ENCODE measurements at places on chromosomes 1 and 21.
A peak's percentile ranks its signal among the peaks of the same experiment; 100 is the strongest.

GRCh38 chr1:65440915-65441314, 20.4 kb downstream of the LEPR start:
- DNase-seq = no peak

- no peak for DNase-seq
Measured at GRCh38 chr1:245752561-245752960, 597.8 kb downstream of the KIF26B start.

- DNase-seq = no peak
Measured at GRCh38 chr1:225435487-225435886, 7.6 kb upstream of the LBR start.

DNA sequence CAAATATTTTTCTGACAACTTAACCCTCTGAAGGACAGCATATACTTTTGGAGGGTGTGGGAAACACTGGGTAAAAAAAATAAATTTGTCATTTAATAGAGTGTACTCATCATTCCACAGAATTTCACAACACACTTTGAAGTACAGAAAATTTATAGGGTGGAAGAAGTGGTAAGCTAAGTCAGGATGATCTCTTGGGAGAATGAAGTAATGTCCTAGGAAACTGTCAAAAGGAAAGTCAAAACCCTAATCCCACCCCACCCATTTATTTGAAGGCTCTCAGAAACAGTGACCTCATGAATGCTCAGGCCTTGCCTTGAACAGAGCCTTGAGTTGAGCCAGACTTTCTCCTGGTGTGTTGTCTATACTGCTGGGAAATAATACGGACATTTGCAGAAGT, 7.3 kb upstream of the UAP1 start:
- DNase-seq = no peak

DNA sequence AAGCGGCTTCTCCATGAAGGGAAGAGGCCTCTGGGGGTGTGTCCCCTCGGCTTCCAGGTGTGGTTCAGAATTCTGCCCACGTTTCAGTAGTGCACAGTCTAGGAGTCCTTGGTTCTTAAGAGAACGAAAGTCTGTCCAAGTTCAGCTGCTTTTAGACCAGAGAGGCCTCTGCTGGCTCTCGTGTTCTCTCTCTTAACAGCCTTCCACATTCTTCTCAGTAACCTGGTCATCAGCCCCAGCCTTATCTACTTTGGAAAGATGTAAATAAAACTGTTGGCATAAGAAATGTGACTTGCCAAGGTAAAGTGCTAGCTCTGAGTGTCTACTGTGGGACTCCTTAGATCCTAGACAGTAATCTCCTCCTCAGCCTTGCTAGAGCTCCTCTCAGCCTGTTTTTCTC, 15.3 kb upstream of the STUM start:
- no peak for DNase-seq

DNA sequence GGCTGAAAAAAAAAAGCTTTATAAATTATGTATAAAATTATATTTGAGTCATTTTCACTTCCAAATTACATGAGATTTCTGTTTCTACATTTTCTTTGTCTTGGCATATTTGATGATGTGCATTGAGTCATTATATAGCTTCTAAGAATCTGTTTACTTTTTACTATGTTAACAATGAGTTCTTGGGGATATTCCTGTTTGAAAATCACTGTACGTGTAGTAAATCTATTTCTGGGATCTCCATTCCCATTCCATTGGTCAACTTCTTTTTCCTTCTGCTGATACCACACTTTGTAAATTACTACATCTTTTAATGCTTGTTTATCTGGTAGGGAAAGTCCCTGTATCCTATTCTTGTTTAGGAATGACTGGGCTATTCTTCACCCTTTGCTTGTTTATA, 43.6 kb downstream of the TNFRSF9 start:
- no peak for DNase-seq

DNA sequence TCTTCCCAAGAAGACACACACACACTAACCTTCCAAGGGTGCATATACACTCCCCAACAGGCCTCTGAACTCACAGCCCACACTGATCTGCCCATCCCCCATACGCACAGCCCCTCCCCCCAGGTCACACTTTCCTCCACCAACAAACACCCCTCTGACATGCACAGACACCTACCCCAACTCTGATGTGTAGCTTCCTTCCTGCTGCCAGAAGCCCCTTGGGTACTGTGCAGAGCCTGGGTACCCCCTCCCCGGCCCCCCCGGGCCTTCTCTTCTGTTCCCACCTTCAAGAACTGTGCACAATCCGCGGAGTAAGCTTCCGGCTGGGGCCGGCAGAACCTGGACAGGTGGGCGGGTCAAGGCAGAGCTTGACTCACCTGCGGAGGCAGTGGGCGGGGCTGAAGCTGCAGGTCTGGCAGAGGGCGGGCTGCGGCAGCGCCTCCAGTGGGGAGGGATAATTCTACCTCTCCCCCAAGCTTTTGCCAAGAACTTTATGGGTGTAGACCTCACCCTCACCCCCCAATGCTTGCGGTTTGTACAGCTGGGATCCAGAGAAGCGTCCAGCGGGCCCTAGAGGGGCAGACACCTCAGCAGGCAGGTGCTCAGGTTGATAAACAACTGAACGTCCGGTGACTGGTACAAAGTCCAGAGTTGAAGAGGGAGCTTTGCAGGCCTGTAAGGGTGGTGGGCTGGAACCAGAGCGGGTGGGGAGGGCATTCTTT, at the start of gene C1orf210:
Gene C1orf210 (minus strand): TSS at position 313 of the 722 bp plus-strand sequence. CDS start 2,311 bp downstream, outside the sequence.
- no peak for DNase-seq

- DNase-seq = no peak
Measured at GRCh38 chr1:222109836-222110235, 367.9 kb upstream of the DUSP10 start.

- DNase-seq = no peak
Measured at GRCh38 chr1:176904057-176904751, 260.3 kb downstream of the ASTN1 start.

DNA sequence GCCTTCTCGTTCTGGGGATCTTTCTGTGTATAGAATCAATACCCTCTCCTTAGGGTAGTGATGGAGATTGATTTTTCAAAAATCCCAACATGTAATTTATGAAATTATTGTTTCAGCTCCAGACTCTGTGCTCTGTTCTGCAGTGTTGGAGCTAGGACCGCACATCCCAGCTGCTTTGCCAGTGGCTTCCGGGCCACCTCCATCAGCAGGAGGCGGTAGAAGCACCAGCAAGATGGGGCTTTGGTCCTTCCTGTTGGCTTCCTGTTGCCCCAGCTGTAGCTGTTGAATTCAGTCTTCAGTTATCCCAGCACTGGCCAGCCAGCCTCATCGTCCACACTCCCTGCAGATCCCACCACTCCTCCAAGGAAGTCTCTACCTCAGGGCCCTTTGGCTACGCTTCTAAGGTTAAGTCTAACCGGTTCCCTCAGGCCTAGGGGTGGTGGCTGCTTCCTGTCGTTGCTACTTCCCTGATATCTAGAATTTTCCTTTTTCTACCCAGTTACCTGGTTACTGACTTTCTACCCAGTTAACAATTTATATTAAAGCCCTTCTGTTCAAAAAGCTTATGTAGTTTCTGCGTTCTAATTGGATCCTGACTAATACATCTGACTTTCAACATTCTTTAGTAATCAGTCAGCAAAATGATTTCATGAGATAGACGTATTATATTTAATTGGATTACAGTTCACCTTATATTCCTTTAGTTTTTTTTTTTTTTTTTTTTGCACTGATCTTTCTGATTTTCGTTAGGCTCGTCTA, 24.6 kb downstream of the GALNT2 start:
- DNase-seq = no peak

DNA sequence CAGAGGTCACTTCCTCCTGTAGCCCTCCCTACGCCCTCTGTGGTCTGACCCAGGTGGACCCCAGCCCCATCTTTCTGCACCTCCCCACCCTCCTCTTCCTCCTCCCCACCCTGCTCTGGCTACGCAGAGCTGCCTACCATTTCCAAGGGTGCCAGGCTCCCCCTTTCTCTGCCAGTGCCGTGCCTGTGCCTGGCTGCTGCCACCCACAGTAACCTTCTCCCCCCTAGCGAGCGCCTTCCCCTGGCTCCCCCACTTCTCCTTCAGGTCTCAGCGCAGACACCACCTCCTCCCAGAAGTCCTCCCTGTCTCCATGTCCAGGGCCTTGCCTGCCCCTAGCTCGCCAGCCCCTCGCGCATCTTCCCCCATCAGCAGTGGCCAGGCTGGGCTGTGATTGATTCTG, 471.5 kb downstream of the PTPRU start:
- DNase-seq = no peak

DNA sequence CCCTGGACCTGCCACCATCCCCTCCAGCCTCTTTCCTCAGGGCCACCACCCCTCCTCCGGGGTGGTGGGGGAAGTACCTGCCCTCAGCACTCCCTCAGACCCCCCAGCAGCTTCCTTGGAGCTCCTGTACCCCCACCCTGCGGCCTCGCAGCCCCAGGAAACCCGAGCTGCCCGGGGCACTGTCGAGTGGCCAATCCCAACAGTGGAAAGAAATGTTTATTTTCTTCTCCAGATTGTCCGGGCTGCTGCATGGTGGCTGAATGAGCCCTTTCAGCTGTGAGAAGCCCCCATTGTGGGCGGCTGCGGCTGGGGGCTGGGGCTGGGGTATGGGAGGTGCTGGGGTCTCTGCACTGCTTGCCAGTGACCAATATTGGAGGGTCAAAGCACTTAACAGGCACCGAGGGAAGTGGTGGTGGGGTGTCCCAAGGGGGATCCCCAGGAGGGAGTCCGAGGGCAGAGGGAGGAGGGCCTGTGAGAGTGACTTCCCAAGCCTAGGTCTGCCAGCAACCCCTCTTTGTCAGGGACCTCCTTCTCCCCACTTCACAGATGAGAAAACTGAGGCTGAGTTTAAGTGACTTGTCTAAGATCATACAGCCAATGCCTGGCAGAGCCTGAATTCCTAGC, 25.2 kb downstream of the RUNX3 start:
- peak; percentile 56 for DNase-seq

DNA sequence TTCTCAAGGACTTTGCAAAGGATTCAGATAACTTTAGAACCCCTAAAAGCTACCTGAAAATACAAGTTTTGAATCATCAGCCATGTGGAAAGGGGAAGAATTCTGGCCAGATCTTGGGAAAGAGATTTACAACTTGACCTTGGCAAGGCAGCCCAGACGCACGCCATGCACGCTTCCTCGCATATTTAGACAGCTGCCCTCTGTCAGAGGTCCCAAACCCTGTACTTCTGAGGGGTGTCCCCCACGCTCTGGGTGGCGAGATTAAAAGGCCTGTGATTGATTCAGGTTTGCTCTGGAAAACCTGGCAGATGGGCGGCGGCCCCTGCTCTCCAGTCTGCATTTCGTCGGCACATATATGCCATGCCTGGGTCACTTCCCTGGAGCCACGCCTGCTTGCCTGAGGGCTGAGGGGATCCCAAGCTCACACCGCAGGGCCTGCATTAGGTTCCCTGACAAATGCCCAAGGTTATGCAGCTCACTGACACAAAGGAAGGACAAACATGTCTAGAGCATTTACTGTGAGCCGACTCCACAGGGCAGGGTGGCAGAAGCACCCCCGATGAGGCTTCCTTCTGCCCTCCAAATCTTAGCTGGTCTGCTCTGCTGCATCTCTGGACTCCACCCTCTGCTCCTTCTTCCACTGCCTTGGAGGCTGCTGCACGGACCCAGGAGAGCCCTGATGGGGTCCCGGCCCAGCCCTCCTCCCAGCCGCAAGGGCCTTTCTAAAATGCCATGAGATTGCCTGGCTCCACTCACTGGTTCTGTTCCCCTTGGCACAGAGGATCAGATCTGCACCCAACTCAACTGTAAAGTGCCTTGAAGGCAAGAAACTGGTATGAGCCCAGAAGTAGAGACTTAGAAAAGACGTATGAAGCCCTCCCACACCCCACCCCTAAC, 103.9 kb downstream of the BCAR3 start:
- DNase-seq = no peak

- no peak for DNase-seq
Measured at GRCh38 chr1:53086491-53087070, 24.6 kb downstream of the PODN start.

GRCh38 chr1:18949686-18950400, 6.6 kb downstream of the IFFO2 start:
- no peak for DNase-seq

DNA sequence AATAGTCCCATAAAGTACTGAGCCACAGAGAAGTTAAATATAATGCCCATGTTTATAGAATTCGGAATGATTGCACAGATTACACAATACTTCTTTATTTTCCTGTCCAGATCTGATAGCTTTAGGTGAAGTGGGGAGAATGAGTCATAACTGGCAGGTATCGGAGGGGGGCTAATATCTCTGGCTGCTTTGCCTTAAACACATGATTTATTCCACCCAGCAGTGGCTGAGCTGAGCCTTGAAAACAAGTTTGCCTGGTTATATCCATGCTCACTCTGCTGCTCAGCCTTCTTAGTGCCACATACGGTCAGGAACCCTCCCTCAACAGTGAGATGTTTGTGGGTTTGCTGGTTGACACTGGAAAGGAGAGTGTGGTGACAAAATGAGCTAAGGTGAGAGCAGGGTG, 119.7 kb upstream of the ZNF648 start:
- no peak for DNase-seq

GRCh38 chr1:160746836-160747500, 7.9 kb downstream of the SLAMF7 start:
- DNase-seq = no peak

DNA sequence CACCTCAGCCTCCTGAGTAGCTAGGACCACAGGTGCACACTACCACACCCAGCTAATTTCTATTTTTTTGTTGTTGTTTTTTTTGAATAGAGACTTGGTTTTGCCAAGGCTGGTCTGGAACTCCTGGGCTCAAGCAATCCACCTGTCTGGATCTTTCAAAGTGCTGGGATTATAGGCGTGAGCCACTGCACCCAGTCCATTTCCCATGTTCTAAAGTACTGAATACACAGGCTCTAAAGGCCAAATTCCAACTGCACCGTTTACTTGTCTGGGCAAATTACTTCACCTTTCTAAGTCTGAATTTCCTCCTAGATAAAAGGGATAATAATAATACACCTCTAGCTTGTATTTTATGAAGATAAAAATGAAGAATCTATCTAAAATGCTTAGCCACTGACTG, 39.6 kb downstream of the FRRS1 start:
- no peak for DNase-seq

DNA sequence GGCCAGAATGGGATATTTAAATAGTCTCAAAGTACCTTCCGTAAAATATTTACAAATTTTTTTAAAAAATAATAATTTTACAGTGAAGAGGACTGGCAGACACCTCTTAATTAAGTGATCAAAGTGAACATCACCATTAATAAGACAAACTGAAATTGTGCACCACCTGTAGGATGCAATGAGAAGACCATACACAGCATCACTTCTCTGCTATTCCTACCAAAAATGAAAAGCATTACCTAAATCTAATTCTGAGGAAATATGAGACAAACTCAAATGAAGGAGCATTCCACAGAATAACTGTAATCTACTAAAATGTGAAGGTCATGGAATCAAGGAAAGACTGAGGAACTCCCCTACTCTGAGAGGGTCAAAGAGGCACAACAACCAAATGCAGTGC, 68.2 kb upstream of the PRDX6 start:
- no peak for DNase-seq

- DNase-seq = no peak
Measured at GRCh38 chr1:212607913-212608391, 609 bp upstream of the ATF3 start.

DNA sequence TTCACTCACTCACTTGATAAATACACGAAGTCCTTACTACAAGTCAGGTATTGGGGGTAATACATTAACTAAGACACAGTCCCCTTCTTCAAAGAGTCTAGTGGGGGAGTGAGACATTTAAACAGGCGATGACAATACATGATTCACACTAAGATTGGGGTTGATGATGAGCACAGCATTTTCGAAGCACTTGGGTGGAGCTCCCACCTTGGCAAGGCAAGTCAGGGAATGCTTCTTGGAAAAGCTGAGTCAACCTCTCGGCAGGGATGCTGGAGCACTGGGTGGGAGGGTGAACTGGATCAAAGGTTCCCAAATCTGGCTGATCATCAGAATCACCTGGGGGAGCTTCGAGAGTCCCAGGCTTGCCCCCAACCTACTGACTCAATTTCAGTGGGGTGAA, 57.9 kb upstream of the ENAH start:
- no peak for DNase-seq

All from type B pancreatic cell (in vitro differentiated cells).